ENCODE measurements at places on chromosomes 3 and 15.

DNA sequence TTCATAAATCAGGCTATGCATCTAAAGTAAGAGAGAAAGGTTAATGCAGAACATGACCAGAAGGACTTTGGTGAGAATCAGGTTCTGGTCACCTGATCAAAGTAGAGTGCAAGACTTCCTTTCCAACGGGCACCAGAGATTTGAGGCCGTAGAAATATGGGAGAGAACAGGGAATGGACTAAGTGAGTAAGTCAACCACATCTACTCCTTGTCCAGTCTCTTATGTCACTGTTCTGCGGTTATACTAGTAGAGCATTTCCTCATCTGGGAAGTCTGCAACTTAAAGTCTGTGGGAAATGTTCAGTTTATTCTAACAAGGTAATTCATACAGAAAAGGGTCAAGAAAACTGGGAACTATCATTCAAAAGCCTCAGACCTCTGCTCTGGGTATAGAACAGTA is 232.8 kb downstream of the CPNE4 start:
- no peaks in the 10 kb centered on the region for H3K4me1 ChIP-seq
- H3K27ac ChIP-seq = no peak overlapping the region
- no peak for DNase-seq

GRCh38 chr15:47786371-47786770 is 69.1 kb downstream of the SEMA6D start:
- H3K27me3 ChIP-seq = no peaks in the 10 kb centered on the region
- no peaks in the 10 kb centered on the region for H3K4me1 ChIP-seq
- H3K36me3 ChIP-seq = no peaks in the 10 kb centered on the region
- no peak for DNase-seq

GRCh38 chr3:183555541-183556081 is at the start of gene KLHL6:
KLHL6 (minus strand) TSS chr3:183555706; CDS start chr3:183555653, 53 bp downstream.
- H3K27ac ChIP-seq = no peak within 1 kb of the TSS
- no peak within 1 kb of the TSS for H3K4me3 ChIP-seq
- H3K36me3 ChIP-seq = no peaks in the 10 kb centered on the region

- H3K4me3 ChIP-seq = no peak overlapping the region
- peaks cover 2% of the 10 kb centered on the region for H3K4me1 ChIP-seq
- no peaks in the 10 kb centered on the region for H3K27me3 ChIP-seq
- no peaks in the 10 kb centered on the region for H3K36me3 ChIP-seq
Observed at GRCh38 chr3:52398670-52399081, 46.2 kb downstream of the SEMA3G start.

DNA sequence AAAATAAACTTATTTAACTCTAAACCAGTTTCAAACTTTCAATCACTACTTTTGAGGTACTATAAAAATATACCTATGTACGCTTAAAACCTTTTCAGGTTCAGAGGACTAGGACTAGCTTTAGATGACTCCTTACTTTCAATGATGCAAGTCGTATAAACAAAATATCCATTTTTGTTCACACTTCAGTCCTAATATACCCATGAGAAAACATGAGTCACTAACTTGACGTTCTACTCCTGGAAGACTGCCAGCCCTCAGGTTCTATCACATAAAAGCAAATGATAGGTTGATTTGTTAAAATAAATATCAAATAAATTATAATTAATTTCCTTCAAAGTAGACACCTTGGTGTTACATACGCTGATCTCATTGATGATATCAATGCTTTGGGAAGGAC is 10.6 kb upstream of the P3H2 start:
- no peaks in the 10 kb centered on the region for H3K27me3 ChIP-seq
- DNase-seq = no peak
- H3K4me1 ChIP-seq = no peaks in the 10 kb centered on the region
- H3K36me3 ChIP-seq = no peaks in the 10 kb centered on the region
- no peak overlapping the region for H3K4me3 ChIP-seq
- no peak overlapping the region for H3K27ac ChIP-seq

DNA sequence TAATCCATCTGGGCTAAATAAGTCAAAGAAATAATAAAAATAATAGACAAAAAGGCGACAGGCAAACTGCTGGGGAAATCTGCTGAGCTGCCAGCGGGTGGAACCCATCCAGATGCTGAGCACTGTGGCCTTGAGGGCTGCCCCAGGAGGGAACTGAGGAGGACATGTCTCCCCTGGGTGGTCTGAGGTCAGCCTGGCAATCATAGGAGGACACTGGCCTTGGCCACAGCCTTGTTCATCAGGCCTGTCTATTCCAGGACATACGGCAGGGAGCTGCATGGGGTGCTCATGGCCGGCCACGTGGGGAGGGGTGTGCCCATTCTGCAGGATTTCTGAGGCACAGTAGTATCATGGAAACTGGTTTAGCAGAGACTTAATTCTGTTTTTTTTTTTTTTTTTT is 21.5 kb upstream of the SNRPA1 start:
- no peaks in the 10 kb centered on the region for H3K27me3 ChIP-seq
- no peak overlapping the region for H3K27ac ChIP-seq
- no peaks in the 10 kb centered on the region for H3K36me3 ChIP-seq
- DNase-seq = no peak
- peaks cover 1% of the 10 kb centered on the region for H3K4me1 ChIP-seq
- H3K4me3 ChIP-seq = no peak overlapping the region

GRCh38 chr3:179651687-179652446 is 973 bp upstream of the USP13 start:
- peak overlapping the region; percentile 87 for H3K4me3 ChIP-seq
- no peaks in the 10 kb centered on the region for H3K36me3 ChIP-seq
- H3K27me3 ChIP-seq = no peaks in the 10 kb centered on the region
- peaks cover 6% of the 10 kb centered on the region for H3K4me1 ChIP-seq
